Psoas muscle (tissue), 8 donors: ENCODE measurements at places on chromosomes 4 and X.

GRCh38 chrX:150352114-150352513, 11.0 kb upstream of the MAMLD1 start:
- no peak for DNase-seq

GRCh38 chr4:109916027-109916409, 3.3 kb downstream of the EGF start:
- no peak for DNase-seq

DNA sequence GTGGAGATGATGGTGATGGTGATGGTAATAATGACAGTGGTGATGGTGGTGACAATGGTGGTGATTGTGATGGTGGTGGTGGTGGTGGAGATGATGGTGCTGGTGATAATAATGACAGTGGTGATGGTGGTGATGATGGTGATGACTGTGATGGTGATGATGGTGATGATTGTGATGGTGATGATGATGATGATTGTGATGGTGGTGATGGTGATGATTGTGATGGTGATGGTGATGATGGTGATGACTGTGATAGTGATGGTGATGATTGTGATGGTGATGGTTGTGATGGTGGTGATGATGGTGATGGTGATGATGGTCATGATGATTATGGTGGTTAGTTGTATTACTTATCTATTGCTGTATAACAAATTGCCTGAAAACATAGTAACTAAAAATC, 108.9 kb upstream of the NKX1-1 start:
- DNase-seq = no peak

DNA sequence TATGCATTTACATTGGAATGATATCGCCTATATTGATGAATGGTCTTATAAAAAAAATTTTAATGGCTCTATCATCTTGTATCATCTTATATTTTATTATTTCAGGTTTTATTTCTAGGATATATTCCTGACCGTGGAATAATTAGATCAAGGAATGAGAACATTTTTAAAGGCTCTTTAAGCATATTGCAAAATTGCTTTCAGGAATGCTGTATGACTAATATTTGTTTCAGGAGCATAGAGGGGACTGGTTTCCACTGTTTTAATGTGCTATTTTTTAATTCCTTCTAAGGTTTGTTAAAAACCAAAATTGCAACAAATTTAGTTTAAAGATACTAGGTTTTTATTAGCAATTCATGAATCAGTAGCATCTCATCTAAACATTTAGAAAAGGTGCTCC, 120.2 kb downstream of the BMPR1B start:
- DNase-seq = no peak

DNA sequence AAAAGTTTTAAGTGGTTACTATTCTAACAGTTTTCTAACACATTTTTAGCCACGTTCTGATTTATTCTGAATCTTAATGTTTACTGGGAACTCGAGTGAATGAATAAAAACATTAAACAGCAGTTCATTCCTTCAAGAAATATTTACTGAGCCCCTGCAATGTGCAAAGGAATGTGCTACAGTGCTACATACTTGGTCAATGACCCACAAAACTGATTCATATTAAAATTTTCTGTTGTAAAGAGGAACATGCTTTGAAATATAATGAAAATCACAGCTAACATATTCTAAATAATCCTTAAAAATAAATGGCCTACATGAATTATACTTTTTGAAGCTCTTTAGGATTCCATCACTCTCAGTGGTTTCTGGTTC, 78.7 kb downstream of the ARAP2 start:
- DNase-seq = no peak

DNA sequence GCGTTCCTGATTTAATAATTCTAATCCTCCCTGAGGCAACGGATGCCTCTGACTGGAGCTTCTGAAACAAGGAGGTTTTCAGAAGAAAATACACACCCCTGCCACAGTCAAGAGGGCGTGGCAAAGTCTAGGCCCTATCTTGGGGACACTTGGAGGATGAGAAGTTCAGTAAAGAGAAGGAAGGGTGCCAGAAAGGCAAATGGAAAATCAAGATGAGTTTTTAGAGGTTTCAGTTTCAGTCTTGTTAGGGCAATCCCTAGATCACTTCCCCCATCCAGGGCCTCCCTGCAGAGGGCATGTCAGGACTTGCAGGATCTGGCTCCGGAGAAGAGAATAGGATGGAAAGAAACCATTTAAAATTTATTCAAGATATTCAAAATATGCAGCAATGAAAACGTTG, 28.5 kb upstream of the FGF2 start:
- DNase-seq = no peak

DNA sequence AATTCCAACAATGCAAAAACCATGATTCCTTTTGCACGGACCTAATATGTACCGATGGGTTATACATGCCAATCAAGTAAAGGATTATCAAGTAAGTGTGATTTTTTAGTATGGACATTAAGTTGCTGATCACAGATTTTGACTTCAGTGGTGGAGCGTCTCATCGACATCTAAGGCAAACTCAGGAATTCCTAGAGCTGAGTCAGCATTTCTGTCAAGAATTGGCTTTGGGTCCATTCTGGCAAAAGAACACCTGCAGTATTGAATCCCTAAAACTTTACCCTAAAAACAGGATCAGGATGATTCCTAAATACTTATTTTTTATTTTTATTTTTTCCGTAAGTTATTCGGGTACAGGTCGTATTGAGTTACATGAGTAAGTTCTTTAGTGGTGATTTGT, 83.6 kb downstream of the HPGD start:
- no peak for DNase-seq

DNA sequence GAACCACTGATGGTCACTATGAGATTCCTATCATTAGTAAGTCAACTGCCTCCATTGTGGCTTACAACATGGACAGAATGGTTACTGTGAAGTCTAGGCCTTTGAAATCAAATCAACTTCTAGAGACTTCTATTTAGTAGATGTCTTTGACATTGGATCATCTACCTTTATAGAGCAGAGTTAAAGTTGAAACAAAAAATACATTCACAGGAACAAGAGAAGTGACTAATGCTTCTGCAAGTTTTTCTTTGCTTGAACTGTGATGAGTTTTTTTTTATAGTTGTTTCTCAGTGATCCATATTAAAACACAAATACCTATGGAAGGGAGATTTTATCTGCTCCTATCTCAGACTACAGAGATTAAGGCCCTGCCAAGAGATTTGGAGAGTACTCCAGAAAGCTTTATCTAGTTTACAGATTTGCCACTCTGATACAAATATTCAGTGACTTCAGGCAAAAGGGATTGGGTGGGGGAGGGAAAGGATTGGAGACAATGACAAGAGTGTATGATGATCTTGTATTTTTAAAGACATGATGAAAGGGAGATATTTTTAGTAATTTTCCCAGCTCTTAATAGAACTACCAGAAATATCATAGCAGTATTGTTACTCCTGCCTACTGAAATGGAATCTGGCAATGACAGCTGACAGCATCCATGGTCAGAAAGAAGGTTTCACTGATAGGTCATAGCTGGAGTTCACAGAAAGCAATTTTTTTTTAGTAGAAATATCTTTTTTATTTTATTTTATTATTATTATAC, 16.0 kb upstream of the EPGN start:
- no peak for DNase-seq

- no peak for DNase-seq
Observed at GRCh38 chr4:1604706-1605205, 79.4 kb downstream of the FAM53A start.

DNA sequence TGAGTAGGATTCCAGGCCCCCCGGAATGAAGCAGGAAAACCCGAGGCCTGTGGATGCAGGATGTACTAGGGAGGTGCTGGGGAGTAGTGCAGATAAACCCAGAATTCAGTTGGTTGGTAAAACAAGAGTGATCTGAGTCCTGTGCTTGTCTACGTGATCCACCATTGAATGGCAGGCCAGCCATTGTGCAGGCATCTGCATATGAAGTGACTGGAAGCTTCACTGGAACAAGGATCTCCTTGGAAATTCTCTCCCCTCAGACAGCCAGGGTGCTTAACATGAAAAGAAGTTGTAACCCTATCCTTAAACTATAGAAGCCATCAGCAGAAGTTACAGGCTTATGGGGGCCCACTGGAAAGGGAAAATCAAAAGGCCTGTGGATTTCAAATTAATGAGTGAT, 656 bp upstream of the GSPT2 start:
- DNase-seq = no peak

GRCh38 chr4:96175871-96176270, 336.0 kb downstream of the PDHA2 start:
- DNase-seq = no peak

DNA sequence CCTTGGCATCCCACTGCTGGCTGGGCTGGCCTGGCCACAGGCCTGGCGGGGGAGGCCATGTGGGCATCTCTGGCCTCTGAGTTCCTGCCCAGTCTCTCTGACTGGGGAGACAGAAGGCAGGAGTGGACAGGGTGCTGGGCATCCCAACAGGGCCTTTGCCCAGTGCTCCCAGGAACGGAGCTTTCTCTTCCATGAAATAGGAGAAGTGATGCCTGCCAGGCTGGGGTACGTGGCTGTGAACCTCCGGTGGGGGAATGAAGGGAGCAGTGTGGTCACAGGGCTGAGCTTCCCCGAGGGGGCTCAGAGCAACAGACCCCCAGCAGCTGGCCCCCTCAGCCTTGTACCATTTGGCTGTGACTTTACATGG, 40.4 kb upstream of the HMX1 start:
- no peak for DNase-seq

DNA sequence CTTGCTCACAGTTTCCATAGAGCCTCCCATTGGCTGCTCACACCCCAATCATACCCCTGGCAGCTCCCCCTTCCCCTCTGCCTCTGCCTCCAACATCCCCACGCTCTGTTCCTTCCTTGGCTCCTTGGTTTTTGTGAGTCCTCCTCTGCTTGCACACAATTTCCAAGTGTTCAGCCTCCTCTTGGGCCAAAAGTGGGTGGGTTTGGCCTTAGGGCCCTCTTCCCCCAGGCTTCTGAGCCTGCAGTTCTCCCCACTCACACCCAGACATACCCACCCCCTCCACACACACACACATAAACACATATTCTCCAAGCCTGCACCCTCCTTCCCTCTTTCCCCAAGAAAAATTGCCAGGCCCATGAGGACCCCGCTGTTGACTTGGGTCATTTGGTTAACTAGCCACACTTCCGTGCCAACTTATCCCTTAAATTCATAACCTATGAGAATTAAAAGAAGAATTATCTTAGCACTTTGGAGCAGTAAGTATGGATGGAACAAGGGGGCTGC, 4.5 kb downstream of the APLN start:
- no peak for DNase-seq

DNA sequence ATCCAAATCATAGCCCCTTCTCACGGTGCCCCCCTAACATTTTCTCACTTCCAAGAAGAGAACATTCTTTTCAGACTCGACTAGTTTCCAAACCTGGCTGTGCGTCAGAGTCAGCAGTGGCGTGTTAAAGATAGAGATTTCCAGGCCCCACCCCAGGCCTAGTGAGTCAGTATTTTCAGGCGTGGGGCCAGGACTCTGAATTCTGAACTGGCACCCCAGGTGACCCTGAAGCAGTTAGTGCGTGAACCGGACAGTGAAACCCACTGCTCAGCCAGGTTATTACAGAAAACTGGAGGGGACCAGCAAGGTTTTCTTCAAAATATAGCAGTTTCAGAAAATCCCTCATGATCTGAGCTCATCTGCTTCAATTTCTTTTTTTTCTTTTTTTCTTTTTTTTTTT, 35.0 kb upstream of the BCOR start:
- peak; percentile 73 for DNase-seq

- no peak for DNase-seq
Observed at GRCh38 chr4:10625131-10625530, 59.4 kb downstream of the CLNK start.

GRCh38 chr4:123996718-123997510, 600.3 kb downstream of the SPRY1 start:
- no peak for DNase-seq

GRCh38 chr4:45345558-45345957, 619.2 kb upstream of the GNPDA2 start:
- DNase-seq = no peak

DNA sequence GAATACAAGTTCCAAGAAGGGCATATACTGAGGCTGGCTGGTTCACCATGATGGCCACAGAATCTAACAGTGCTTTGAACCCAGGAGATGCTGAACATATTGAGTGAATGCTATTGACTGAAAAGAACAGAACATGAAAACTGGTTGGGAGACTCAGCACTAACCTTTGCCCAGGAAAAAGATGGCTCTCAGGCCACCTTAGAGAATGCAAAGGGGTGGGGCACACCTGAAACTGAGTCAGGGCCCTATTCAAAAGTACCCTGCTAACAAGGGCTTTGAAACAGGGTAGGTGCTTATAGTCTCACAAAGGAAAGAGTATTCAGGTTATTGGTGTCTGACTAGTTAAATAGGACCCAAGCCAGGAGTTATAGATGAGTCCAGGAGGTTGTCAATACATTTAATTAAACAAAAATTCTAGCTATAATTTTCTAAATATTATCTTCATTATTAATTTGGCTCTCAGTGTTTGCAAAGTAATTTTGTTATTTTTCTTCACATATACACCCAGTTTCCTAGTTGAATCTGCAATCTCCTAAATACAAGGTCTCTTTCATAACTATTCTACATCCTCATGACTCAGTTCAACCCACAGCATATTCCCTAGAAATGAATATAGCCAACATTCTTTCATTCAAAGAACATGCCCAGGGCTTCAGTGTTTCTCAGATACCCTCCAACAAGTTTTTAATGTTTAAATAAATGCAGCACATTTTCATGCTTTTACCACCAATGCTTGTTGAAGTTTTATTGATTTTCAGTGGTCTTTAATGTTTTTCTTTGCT, 144.2 kb upstream of the RAPGEF2 start:
- DNase-seq = no peak

- DNase-seq = no peak
Observed at GRCh38 chr4:13778367-13778766, 150.8 kb upstream of the BOD1L1 start.

GRCh38 chr4:48033825-48034413, 17.3 kb downstream of the NIPAL1 start:
- no peak for DNase-seq

DNA sequence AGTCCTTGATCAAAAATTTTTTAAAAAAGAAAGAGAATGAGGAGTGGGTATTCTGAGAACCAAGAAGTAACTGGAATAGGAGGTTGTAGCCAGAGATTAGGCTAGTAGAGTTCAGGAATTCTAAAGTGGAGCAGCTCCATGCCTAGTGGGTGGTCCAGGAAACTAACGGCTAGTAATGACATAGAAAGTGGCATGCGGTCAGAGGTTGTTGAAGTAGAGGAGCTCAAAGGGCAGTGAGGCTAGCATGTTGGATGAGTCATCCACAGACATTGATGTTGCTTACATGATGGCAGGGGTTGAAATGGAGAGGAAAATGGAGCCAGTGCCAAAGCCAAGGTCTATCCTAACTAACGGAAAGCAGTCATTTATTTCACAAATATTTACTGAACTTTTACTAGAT, 42.1 kb downstream of the TEX13B start:
- DNase-seq = no peak
